ENCODE measurements at places on chromosomes 2 and 18. TPM values are rescaled to one million over a fixed set of nuclear protein-coding genes. Genes with fewer than 3 reads are reported as not detected.

- ATAC-seq: no peak
These were observed 104.8 kb downstream of the CABLES1 start for GRCh38 chr18:23239885-23240608.

GRCh38 chr2:8719528-8719927 lies 37.7 kb downstream of the ID2 start:
- ATAC-seq: no peak

VSNL1 gene
- 14.9 TPM for total RNA-seq

GRCh38 chr18:40473221-40474029 lies 1481.6 kb upstream of the PIK3C3 start:
- peak; percentile 94 for ATAC-seq

MAP3K19 gene
- total RNA-seq: not detected

DNA sequence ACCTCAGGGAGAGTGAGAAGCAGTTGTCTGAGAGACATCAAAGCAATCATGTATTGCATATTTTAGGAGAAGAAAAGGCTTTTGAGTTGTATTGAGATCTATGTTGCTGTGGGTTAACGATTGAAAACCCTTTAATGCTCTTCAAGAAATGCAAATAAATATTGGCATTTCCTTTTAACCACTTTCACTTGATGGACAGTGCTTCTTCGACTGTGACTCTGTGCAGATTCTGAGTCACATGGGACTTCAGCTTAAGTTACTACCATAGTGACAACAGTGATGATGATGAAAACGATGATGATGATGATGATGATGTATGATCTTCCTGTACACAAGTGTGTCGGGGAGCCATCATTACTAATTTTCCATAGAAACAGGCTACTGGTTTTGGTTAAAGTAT lies 181.8 kb downstream of the AKAIN1 start:
- no peak for ATAC-seq
